Natural killer cell (primary cell): ENCODE measurements at places on chromosomes 5 and 9. TPM values are rescaled to one million over a fixed set of nuclear protein-coding genes. Genes with fewer than 3 reads are reported as not detected.

The IL3 gene
- not detected for total RNA-seq

The CNTNAP3 gene
- not detected for total RNA-seq

The STPG3 gene
- total RNA-seq: not detected

The GOLGA2 gene
- total RNA-seq: 90.9 TPM

The LECT2 gene
- total RNA-seq: not detected

The NUTM2F gene
- total RNA-seq: not detected

The TMEM232 gene
- 0.66 TPM for total RNA-seq

The ROR2 gene
- total RNA-seq: not detected

The PIP5KL1 gene
- total RNA-seq: 0.97 TPM

DNA sequence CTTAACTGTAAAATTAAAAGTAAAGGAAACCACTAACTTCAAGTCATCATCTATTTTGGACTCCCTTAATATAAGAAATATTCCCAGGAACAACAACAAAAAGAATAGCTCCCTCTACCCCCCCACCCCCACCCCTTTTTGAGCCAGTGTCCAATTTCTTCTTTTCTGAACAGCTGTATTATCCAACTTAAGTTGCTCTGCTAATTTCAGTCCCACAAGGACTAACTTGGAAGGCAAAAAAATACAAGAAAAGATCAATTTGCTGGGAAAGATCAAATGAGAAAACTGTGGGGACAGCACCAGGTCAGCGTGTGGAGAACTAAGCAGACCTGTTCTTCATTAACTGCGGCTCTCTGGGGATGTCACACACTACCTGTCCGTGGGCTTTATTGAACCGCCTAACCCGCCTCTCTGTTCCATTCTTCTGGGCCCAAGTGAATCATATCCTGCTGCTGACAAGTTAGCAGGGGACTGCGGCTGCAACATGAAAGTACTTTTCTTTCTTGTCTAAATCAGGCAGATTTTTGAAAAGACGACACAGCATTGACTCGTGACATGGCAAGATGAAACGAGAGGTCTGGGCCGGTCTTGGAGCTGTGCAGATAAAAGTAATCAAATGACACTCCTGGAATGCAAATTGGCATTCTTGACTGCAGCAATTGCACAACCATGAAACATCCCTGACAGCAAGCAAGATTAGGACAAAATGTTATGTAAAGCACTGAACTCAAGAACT is 2.7 kb downstream of the BNC2 start:
- DNase-seq: peak; percentile 31

- peak; percentile 13 for DNase-seq
These were observed 25.4 kb downstream of the DAB2 start for GRCh38 chr5:39399135-39400036.

DNA sequence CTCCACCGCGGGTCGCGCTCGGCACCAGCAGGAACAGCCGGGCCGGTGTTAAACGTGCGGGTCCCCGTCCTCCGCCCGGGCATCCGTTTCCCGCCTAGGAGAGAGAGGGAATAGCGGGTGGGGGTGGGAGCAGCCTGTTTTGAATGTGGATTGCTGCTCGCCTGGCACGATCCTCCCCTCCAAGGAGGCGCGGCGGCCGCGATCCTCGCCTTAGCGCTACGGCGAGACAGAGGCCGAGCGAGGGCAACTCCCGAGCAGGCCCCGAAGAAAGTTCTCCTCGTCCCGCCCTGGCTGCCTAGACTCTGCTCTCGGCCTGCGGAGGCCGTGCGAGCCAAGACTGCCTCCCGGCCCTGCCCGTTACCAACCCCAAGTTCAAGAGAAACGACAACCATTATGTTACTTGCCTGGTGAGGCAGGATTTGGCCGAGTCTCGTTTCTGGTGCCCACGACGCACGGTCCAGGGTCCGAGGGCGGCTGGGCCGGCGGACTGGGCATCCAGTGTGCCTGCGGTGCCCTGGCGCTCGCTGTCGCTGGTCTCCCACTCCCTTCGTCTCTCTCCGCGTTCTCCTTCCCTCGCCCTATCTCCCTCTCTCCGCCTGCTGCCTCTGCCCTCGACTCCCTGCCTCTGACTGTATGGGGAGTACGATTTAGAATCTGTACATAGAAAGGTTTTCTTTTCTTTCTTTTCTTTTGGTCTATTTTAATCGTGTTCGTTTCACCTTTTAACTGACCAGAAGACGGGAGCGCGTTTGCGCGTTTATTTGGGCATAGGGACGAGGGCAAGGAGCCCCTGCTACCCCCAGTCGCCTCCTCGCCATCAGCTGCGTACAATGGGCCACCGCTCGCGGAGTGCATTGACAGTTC is 724 bp downstream of the NR2F1-AS1 start:
- no peak for DNase-seq

DNA sequence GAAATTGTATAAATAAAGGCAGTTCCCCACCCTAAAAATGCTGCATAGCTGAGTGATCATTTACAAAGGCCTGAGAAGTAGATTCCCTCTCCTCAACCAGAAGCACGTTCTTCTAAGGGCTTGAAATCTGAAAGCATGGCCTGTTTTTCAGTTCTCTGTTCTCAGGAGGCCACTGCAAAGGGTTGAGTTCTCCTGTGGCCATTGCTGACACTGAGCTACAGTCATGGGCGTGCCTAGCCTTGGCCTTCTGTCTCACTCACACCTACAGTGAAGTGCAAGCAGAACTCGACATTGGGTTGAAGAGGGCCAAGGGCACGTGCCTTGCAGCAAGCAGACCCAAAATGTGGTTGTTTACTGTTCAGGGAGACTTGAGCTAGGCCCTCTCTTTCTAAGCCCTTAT is 276.6 kb upstream of the VLDLR start:
- DNase-seq: no peak

DNA sequence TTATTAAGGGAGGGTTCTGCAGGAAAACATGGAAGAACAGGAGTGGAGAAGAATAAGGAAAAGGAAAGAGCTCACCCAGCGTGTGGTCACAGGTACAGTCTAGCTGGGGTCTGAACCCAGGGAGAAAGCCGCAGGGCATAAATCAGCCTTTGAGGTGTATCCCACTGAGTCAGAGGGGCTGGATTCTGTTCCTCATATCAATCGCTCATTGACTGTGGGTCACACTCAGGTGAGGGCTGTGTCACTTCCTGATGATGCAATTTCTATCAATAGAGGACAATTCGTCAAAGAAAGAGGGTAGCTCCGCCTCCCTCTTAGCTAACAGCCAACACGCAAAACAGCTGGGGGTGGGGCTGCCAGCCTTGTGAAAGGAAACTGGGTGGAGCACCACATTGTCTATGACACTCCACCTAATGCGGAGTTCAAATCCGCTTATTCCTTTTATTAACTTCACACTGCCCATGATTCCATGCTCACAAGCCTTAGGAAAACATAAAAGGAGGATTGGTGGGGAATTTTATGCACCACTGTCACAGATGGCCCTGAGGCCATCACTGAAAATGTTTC is 176.2 kb downstream of the ICE1 start:
- DNase-seq: no peak

- DNase-seq: no peak
These were observed 54.7 kb upstream of the SIMC1 start for GRCh38 chr5:176183321-176184074.

DNA sequence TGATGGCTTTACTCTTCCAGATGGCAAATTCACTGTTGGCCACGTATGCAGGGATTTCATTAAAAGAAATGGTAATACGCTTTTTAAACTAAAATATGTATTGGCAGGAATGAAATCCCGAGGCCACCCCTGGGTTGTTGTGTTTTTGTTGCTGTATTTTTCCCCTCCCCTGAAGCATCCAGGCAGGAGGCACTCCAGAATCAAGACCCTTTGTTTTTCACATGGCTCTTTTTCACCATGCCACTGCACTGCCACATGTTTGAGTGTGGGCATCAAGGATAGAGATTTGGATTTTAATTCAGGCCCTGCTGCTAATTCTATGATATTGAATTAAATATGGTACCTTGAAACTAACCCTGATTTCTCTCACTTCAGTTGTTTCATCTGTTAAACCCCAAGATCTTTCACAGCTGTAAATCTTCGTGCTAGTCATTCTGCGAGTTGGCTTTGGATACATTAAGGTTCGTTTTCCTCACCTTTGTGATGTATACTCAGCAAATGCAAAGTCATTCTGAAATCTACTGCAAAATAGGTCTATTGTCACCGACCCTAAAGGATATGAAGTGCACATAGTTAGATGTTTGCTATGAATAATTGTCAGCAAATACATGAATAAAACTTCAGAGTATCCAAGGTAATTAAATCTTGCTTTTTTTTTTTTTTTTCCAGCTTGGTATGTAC is 533.4 kb downstream of the PTPRD start:
- DNase-seq: no peak

- DNase-seq: no peak
These were observed 86.0 kb upstream of the TNFSF8 start for GRCh38 chr9:115016344-115016743.

- no peak for DNase-seq
These were observed 6.8 kb upstream of the FCHSD1 start for GRCh38 chr5:141657937-141658545.

DNA sequence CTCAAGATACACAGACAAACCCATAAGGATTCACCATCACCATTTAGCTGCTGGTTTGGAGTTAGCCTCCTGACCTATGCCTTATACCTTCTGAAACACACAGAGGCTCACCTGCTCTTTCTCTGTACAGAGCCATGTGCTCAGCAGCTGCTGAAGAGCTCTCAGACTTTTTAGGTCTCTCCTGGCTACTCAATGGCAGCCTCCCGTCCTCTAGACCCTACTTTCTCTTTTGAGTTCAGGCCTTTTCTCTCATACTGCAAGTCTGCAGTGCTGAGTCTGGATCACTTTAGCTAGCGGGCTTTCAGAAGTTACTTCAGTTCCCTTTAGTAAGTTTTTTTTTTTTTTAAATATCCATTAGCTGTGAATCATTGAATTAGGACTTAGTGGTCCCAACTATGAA is 25.7 kb downstream of the LVRN start:
- no peak for DNase-seq

DNA sequence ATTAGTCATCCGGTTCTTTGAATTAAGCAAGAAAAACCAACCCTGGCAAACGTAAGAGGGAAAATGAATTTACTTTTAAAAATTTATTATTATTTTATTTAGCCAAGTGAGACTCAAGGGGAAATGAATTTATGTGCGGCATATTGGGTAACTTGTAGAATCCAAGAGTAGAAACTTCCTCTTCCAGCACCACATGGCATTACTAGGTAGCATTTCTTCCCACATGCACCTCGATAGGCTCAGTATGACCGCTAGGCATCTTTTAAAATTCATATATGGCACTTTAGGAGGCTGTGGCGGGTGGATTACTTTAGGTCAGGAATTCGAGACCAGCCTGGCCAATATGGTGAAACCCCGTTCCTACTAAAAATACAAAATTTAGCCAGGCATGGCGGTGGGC is 17.6 kb upstream of the MYO10 start:
- DNase-seq: no peak

GRCh38 chr9:105683688-105684275 is 10.6 kb upstream of the TMEM38B start:
- no peak for DNase-seq
